ENCODE measurements at places on chromosomes 1 and 21.

DNA sequence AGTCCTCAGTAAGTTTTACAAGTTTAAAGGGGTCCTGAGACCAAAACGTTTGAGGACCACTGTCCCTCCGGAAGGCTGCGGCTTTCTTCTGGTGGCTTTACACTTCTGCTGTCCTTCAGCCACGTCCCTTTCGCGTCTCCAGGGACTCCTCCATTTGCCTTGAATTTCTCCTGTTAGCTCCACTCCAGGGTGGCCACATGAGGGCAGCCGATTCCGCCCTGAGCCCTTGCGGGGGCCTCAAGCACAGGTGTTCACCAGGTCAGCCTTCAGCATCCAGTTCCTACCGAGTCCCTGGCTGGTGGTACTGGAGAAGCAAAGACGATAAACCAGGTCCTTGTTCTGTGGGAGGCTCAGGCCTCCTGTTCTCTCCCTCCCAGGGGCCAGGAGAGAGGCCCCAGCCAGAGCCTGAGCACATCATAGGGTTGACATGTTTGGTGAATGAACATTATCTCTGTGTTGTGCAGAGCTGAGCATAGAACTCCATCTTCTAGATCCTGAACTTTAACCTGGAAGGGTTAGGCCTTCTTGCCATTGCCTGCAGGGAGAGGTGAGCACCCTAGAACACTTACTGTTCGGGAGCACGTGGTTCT is 27.4 kb upstream of the COQ8A start:
- DNase-seq = no peak

GRCh38 chr1:31867546-31867945 is 51.7 kb upstream of the SPOCD1 start:
- no peak for DNase-seq

- no peak for DNase-seq
Observed at GRCh38 chr1:2528016-2528415, 1.6 kb upstream of the PANK4 start.

GRCh38 chr1:199243423-199244061 is 604.7 kb downstream of the PTPRC start:
- DNase-seq = peak; percentile 53

DNA sequence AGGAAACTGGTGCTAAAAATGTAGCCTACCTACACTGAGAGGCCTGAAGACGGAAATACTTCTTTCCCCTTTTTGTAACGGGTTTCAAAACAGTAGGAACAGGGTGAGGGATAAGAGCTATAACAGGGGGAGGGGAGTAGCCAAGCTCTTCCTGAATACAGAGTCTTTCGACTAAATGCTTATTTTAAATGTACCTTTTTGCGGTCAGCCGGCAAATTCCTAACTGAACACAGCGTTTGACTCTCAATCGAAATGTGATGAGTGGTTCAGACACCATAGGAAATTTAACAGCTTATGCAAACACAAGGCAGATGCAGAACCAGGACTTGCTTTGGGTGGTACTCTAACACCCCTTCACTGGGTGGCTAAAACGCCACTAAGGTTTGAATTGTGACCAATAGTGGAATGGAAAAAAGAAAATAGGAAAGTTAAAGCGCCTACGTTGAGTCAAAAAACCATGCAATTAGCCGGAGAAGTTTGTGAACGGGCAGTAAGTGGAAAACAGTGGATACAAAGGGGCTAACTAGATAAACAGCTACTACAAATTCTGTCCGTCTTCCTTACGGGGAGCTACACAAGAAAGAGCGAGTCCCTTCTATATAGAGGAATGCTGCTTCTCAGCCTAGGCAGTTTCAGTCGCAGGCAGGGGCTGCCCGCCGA is 1.7 kb downstream of the EGLN1 start:
- no peak for DNase-seq

- no peak for DNase-seq
Observed at GRCh38 chr1:158011714-158012113, 18.3 kb downstream of the KIRREL1 start.

- no peak for DNase-seq
Observed at GRCh38 chr21:35266546-35266945, 217.4 kb upstream of the RUNX1 start.

DNA sequence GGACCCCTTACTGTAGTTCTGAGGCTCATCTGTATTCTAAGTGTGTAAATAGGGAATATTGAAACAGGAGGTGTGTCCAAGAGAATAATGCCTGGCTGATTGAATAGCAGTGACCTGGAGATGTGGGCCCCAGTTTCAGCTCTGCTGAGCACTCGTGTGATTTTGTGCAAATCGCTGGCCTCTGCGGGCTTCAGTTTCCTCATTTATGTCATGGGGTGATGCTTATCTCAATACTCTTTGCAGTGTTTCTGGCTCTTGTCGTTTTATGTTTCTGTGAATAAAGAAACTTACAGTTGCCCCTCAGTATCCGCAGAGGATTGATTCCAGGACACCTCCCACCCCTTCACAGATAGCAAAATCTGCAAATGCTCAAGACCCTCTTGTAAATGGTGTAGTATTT is 5.0 kb downstream of the COG2 start:
- no peak for DNase-seq

GRCh38 chr1:19133360-19133759 is 76.7 kb downstream of the UBR4 start:
- no peak for DNase-seq

GRCh38 chr21:31273278-31273677 is 70.8 kb downstream of the TIAM1 start:
- no peak for DNase-seq

DNA sequence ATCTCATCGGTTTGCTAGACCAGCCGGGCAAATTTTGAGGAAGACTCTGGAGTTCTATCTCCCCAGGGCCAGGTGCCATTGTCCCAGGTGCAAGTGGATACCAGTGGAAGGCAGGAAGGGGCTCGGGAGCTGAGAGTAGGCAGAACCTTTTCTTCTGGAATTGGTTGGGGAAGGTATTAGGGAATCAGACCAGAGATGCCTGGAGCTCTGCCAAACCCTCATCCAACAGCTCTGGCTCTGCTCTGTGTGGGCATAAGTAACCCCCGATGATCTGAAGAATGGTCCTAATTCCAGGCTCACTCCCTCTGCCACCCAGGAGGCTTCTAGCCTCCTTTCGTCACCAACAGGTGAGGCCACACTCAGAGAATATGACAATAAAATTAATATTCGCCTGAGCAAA is 69.9 kb downstream of the PGBD5 start:
- DNase-seq = no peak

DNA sequence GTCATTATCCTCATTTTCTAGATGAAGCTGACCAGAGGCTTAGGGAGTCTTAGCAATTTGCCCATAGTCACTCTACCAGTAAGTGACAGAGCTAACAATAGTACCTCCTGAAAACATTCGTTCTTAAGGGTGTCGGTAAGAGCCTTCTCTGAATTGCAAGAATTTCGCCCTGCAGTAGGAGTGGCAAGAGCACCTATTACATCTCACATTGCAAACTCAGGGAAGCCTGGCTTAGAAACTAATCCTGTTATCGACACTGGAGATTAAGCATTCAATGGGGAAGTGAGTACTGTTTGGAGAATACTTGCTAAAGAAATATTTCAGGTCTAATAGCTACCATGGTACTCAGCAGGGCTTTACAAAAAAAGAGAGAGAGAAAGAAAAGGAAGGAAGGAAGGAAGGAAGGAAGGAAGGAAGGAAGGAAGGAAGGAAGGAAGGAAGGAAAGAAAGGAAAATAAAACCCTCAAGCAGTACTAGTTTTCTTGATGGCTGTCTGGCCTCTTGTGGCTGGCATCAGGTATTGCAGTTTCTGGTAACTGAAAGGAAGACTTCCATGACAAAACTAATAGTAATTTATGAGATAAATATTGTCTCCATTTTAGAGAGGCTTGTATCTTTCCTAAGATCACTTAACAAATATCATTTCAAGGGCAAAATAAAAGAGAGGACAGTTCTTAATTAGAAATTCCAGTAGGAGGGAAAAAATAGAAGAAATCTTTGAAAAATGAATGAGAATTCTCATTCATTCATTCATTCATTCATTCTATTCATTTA is 10.4 kb downstream of the C1orf226 start:
- no peak for DNase-seq

- no peak for DNase-seq
Observed at GRCh38 chr1:39394598-39394997, 96.8 kb upstream of the BMP8A start.

GRCh38 chr1:184859381-184860105 is 104.9 kb upstream of the EDEM3 start:
- DNase-seq = no peak

- DNase-seq = no peak
Observed at GRCh38 chr21:41186755-41187536, 19.0 kb downstream of the BACE2 start.

- no peak for DNase-seq
Observed at GRCh38 chr1:111099289-111099688, 40.6 kb downstream of the DRAM2 start.

DNA sequence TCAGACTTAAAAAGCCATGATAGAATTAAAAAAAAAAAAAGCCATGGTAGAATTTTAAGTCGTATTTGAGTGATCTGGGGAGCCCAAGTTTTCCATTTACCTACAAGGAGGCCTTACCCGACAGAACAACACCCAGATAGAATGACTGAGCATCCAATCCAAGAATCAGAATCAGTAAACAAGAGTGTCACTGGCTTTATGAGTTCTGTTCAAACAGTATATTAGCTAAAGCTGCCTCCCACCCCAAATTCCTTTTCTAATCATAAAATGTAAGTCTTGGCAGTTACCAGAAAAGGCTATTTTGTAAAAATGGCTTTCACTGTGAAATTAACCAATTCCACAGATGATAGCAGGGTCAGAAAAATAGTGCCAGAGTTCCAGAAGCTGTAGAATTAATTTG is 1.2 kb downstream of the GTF2B start:
- no peak for DNase-seq

DNA sequence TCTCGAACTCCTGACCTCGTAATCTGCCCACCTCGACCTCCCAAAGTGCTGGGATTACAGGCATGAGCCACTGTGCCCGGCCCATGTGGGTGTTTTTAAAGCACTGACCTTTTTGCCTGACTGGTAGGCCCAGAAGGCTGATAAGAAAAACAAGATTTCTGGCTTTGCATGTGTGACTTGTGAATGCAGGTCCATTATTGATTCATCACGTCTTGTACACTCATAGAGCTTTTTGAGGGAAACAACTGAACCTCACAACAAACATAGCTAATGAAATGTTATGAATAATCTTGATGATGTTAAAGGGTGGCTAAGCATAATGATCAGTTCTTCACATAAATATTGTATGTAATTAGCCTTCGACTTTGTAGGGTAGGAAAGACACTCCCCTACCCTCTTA is 140.9 kb upstream of the UBE2U start:
- DNase-seq = no peak

- DNase-seq = no peak
Observed at GRCh38 chr1:7898962-7899361, 41.7 kb downstream of the TNFRSF9 start.

- DNase-seq = peak; percentile 9
Observed at GRCh38 chr1:227934476-227935313, 13.0 kb downstream of the WNT9A start.

DNA sequence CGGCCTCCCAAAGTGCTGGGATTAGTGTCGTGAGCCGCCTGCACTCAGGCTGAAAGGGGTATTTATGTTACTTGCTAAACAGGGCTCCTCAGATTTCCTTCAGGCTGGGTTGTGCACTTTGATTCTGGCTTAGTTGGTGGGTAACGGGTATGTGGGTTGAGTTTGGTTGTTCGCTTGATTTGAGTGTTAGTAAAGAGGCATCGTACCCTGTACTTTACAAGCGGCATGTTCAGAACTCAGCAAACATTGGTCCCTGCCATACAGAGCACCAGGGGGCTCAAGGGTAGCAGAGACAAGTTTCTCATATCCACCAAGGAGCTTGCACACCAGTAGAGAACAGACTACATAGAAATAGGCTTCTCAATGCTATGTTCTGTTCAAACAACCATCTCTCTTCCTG is 147.8 kb downstream of the PGBD5 start:
- DNase-seq = no peak

DNA sequence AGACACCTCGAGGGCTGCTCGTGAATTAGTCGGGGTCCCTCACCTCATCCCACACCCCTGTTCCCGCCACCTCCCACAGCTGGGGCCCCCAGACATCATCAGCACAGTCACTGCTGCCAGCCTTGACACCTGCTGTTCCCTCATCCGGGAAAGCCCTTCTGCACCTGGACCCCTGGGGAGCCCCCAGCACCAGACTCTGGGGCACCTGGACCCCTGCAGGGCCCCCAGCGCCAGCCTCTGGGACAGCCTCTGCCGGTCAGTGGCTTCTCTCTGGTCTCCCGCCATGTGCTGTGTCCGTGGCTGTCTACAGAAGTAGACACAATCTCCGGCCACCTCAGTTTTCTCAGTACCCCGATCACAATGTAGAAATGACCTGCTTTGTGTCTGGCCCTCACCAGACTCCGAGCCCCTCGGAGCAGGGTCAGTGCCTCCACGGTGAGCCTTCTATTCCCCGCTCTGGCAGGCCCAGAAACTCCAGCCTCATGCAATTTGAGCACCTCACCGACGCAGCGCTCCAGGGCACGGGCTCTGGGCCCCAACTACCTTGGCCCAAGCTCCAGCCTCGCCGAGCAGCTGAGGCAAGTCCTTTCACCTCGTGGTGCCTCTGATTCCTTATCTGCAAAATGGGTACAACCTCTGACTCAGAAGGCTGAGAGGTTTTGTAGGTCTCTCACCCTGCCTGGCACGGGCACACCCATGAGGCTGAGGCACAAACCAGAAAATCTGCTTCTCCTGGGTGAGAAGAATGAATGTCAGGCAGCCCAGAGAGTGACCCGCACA is 84.7 kb downstream of the RIPK4 start:
- DNase-seq = no peak

DNA sequence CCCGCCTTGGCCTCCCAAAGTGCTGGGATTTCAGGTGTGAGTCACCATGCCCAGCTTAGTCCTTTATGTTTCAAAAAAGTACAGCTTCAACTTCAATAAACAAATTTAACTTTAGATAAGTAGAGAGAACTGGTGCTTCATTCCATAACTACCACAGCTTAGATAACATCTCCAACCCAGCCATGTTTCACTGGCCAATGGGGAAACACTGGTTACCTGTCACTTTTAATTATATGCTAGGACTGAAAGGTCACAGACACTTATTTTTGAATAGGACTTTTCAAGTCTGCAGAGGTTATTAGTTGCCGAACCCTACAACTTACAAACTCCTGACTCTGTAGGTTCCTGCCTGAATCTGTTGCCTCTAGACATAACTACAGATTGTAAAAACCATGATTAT is 56.5 kb upstream of the ST6GALNAC3 start:
- no peak for DNase-seq
